ENCODE measurements at places on chromosomes 2 and 18. TPM values are rescaled to one million over a fixed set of nuclear protein-coding genes. Genes with fewer than 3 reads are reported as not detected.

DNA sequence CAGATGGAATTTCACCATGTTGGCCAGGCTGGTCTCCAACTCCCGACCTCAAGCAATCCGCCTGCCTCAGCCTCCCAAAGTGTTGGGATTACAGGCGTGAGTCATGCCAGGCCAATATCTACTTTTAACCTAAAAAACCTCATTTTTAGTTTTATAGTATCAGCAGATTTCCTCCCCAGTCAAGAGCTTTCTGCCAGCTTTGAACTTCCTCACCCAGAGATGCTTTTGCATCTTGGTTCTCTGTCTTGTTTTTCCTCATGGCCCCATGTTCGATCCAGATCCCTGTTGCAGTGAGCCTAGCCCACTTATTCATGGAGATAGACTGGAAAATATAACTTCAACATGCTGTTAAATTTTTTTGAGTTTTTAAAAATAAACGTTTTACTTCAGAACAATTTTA lies 33.1 kb upstream of the CFAP36 start:
- DNase-seq: no peak

DNA sequence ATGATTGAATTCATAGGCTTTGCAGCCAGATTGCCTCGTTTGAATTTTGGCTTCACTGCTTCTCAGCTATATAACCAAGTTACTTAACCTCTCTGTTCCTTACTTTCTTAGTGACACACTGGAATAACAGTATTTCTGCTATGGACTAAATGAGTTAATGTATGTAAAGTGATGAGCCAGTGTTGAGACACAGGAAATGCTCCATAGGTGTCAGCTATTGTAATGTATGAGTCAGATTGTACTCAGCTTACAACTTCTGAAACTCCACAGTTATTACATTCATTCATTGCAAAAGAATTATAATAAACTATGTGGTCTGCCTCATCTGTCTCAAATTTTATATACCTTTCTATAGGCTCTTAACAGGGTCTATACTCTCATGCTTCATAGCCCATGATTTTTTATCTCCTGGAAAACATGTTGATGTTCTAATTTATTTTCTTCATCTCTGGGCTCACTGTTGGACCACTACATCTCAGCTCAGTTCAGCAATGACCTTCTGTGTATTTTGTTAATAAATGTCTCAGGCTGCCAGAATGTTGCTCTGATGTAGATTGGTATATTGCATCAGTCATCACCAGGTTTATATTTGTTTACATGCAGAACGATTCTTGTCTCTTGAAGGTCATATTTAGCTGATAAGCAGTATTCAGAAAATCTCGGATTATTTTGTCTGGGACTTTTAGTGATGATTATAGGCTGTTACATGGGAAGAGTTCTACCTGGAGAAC lies 76.2 kb downstream of the MAP3K20 start:
- no peak for DNase-seq

The CD8A gene
- total RNA-seq: not detected

The CRYBA2 gene
- not detected for total RNA-seq

DNA sequence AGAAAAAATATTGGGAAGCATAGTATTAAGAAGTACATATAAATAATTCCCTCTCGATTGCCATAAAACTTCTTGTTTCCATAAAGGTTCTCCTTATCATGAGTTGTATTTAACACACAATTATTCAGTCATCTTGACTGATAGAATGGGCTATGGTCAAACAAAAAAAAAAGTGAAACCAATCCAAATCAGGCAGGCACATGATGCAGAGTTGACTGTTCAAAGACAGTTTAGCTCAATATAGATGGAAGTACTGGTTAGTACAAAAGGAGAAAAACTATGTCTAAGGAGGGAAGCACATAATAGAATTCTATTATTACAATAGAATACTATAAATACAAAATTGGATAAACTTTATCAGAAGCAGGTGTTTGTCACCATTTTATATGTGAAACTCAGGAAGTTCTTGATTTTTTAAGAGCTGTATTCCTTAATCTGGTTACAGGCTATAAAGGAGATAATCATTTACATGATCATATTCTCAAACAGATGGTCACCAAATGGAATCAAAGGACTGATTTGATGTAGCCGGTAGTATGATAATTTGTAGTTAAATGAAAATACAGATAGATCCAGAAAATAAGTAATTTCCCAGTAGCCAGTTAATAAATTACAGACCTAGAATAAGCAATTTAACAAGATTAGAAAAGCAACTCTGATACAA lies 18.2 kb upstream of the CALCRL start:
- DNase-seq: no peak

- no peak for DNase-seq
Observed at GRCh38 chr18:68841301-68841700, 43.4 kb downstream of the CCDC102B start.

GRCh38 chr18:74453016-74453566 lies 4.0 kb downstream of the DIPK1C start:
- DNase-seq: no peak

Data from Karpas-422 (cell line).